ENCODE measurements at places on chromosomes 3 and 15.

DNA sequence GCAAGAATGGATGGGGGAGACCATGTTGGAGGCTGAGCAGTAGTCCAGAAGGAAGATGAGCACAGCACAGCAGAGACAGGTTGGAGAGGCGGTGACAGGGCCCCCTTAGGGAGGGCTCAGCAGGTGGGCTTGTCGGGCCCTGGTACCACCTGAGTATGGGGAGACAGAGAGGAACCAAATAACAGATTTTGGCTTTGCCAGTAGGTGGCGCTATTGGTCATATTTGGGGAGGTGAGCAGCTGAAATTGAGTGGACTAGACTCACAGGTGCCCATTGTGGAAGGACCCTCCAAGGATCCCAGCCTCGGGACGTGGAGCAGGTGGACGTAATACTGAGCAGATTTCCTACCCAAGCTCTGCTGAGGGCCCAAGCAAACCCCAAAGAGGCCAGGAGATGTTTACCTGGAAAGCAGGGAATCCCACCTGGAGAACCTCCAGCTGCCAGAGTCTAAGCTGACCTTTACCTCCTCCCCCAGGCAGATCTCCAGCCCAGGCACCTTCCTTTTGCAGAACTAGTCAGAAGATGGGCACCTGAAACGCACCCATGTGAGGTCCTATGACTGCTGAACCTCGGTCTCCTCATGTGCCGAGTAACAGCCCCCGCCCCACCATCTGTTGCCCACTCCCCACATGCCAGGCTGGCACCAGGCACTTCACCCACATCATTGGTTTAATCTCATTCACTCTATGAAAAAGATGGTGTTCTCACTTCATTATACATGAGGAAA is 24.6 kb upstream of the CORO2B start:
- peak; percentile 86 for DNase-seq

DNA sequence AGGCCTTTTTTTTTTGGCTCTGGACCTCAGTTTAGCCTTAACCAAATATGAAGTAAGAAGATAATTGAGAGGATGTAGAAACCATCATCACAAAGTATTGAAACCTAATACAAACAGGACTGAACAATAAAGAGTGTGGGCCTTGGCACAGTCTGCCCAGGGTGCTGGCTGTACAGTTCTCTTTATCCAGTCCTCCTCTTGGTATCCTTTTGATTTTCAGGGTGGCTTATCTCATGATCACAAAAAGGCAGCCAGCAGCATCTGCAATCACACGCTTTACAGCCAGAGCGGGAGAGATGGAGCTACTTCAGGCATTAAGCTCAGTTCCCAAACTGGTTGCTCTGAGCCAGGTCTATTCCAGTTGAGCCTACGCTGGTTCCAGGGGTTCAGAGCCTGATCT is 239.7 kb downstream of the RPLP1 start:
- DNase-seq: no peak

DNA sequence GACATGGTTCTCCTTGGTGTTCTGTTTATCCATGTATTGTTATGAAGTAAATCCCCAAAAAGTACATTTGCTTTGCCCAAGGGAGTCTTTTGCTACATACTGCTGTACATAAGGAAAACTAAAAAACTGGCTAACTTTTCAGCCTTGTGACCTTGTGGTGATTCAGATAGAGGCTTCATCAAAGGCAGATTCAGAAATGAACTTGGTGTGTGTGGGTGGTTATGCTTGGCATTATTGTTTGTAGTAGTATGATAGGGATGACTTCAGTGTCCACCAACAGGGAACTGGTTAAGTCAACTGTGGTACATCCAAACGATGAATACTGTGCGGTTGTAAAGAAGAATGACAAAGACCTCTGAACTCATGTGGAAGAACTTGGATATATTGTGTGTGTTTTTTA is 75.6 kb upstream of the CHRNB4 start:
- DNase-seq: no peak

DNA sequence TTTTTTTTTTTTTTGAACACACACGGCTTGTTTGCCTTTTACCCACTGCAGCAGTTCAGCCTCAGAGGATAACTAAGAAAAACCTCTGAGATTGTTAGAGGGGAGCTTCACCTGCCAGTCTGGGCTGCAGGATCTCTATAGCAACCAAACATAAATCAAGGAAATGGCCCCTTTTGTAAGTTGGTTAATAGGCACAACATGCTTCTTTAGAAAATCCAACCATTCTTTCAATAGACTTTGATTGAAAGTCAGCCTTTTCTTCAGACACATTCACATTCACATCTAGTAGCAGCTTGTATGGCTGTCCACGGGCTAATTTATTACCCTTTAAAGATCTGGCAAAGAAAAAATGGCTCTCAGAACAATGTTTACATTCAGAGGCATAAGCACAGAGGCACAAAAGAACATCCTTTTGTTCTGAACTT is 136.6 kb upstream of the RARB start:
- DNase-seq: no peak

- no peak for DNase-seq
These were observed 30.1 kb downstream of the FGD5 start for GRCh38 chr3:14848906-14849305.
